ENCODE measurements at places on chromosomes 6 and 20.

DNA sequence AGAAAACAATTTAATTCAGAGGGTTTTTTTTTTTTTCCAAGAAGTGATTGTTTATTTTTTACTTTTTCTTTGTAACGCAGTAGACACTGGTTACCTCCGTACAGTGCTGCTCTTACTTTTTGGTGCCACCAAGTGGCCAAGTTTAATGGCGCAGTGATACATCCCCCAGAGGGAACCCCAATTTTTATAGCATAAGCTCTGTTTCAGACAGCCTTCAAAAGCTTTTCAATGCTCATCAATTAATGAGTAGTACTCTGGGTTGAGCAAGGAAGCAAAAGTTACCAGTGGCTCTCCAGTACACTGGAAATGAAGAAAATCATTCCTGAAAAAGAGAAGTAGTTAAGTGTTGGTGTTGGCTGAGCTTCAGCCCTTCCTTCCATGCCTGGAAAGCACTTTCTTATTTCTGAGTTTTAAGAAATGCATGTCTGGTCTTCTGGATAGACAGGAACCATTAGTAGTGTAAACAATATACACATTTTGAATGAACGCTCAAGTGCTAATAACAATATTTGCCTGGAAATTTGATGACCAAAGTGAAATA is 129.1 kb upstream of the SMLR1 start:
- no peak for DNase-seq

DNA sequence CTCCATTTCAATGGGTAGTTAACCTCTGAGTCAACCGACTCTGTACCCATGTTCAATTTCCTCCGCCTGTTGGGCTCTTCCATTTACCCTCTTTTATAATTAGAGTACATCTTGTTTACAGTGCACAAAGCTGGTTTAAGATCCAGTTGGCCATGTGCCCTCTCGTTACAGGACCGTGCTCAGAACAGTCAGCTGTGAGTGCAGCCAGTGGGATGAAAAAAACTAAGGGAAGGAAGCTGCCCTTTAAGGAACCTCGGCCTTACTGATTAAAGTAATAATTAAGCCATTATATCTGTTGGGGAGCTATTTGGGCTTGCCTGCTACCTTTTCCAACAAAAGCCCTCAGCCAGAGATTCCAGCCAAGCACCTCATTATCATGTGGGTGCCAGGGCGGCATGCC is 68.8 kb downstream of the TMEM170B start:
- no peak for DNase-seq

- peak; percentile 85 for DNase-seq
Observed at GRCh38 chr6:2688401-2689064, 62.2 kb downstream of the MYLK4 start.

GRCh38 chr6:15399641-15400470 is 154.0 kb downstream of the JARID2 start:
- DNase-seq = peak; percentile 46

- DNase-seq = no peak
Observed at GRCh38 chr6:104381907-104382306, 477.8 kb downstream of the HACE1 start.

DNA sequence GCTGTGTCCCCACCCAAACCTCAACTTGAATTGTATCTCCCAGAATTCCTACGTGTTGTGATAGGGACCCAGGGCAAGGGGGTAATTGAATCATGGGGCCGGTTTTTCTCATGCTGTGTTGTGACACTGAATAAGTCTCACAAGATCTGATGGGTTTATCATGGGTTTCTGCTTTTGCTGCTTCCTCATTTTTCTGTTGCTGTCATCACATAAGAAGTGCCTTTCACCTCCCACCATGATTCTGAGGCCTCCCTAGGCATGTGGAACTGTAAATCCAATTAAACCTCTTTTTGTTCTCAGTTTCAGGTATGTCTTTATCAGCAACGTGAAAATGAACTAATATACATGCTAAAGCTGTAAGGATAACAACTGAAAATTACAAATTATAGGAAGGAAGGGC is 88.3 kb downstream of the CDYL start:
- no peak for DNase-seq

DNA sequence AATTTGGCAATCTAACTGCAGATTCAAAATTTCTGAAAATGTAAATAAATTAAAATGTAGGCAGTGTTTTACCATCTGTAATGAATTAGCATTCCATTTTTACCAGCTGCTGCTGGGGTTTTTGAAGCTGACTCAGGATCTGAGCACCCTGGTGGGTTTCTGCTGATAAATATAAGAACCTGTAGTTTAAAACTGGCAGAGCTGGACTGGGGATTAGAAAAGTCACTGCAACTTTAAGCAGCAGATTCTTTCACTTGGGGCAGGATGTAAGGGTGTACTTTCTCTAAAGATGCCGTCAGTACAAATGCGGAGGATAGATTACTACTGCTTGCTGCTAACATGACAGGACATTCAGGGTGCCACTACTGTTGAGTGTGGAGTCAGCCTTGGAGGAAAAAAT is 341.8 kb downstream of the CDKAL1 start:
- DNase-seq = no peak

DNA sequence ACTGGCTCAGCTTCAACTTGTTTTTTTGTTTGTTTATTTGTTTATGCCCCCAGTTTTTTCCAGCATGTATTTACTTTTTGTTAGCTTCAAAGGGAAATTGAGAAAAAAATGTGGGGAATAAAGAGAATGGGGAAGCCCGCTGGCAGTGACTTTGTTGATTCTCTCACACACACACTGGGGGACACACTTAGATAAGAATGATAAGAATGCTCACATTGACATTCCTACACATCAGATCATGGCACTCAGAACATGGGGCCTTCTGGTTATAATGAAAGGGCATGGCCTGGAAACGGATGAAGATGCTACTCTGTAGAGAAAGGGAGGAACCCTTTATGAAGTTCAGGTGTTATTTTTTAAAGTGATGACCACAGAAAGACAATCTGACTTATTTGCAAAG is 15.6 kb upstream of the DAAM2 start:
- no peak for DNase-seq
